ENCODE measurements at places on chromosomes 7 and 10.

DNA sequence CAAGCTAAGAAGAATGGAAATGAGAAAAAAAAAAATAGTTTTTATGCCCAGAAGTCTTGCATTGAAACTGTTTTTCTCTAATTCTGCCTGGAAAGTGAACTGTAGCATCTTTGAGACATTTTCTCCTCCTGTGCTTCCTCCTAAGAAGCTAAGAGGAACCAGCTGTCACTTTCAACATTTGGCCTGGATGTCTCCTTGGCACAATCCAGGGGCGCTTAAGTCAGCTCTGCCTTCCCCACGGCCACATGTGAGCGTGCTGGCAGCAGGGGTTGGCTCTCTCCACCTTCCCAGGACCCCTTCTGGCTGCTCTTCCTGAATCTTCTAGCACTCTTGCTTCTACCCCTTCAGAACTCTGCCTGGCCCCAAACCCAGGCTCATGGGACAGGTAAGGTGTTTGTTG is 289.6 kb upstream of the ADARB2 start:
- DNase-seq, result no peak

- DNase-seq, result no peak
Measured at GRCh38 chr7:25574828-25575227, 346.5 kb upstream of the NPVF start.

- no peak for DNase-seq
Measured at GRCh38 chr10:120460186-120460585, 3.2 kb downstream of the PLPP4 start.

DNA sequence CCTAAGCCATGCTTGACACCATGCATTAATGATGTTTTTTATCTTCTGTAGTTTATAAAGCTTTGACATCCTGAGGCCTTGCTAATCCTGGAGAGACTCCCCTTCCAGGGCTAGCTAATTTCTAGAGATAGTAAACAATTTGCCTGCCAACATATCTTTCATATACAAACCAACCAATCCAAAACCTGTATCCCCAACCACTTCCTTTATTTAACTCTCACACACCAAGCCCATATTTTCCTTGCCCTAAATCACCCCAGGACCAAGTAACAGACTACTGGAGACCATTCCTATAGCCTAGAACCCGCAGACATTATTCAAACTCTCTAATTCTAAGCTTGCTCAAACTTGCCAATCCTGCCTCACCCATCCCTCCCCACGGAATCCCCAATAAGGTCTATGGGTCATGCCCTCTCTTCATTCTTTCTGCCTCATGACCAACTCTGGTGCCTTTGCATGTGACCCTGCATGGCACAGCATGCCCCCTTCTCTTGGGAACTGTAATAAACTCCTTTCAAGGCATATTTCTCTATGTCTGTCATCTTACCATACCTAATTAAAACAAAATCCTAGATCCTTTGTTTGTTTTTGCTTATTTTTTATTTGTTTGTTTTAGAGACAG is 116.6 kb upstream of the CACUL1 start:
- no peak for DNase-seq

Measured in stimulated activated CD8-positive, alpha-beta memory T cell treated with anti-CD3 and anti-CD28 coated beads, Interleukin-7, amount 100 ng/mL, for 1 hour (primary cell).